ENCODE measurements at places on chromosomes 2 and 18. TPM values are rescaled to one million over a fixed set of nuclear protein-coding genes. Genes with fewer than 3 reads are reported as not detected.

CDK15 gene
- not detected for total RNA-seq

HOXD8 gene
- 15.6 TPM for total RNA-seq

MARCHF4 gene
- total RNA-seq, result 21.5 TPM

FIGLA gene
- total RNA-seq, result not detected

CNRIP1 gene
- total RNA-seq, result 73.8 TPM

SRD5A2 gene
- not detected for total RNA-seq

ANKRD30B gene
- total RNA-seq, result not detected
